ENCODE measurements at places on chromosomes 3 and 15.

DNA sequence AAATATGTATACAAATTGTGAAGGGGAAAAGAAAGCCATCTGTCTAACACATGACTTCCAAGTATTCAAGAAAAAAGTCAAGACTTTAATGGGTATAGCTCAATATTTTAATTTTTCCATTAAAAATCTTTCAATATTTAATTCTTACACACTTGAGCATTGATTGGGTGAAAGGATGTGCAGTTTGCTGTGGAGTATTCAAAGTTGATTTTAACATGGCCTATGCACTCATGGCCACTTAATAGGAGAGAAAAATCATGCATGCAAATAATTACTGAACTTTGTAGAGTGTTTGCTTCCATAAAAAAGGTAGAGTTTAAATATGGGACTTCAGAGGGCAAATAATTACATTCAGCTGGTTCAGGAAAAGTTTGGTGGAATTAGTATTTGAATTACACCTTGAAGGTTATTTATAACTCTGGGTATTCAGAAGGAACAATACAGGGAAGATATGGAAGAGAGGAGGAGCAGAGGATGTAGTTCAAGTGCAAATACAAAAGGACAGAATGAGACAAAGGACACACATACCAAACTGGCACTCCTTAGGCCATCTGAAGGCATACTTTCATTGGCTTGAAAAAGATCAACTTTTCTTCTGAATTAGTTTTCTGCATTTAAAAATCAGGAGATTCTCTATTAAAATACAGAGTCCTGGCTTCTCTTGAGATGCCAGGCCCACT lies 90.1 kb downstream of the OTOL1 start:
- DNase-seq: no peak

DNA sequence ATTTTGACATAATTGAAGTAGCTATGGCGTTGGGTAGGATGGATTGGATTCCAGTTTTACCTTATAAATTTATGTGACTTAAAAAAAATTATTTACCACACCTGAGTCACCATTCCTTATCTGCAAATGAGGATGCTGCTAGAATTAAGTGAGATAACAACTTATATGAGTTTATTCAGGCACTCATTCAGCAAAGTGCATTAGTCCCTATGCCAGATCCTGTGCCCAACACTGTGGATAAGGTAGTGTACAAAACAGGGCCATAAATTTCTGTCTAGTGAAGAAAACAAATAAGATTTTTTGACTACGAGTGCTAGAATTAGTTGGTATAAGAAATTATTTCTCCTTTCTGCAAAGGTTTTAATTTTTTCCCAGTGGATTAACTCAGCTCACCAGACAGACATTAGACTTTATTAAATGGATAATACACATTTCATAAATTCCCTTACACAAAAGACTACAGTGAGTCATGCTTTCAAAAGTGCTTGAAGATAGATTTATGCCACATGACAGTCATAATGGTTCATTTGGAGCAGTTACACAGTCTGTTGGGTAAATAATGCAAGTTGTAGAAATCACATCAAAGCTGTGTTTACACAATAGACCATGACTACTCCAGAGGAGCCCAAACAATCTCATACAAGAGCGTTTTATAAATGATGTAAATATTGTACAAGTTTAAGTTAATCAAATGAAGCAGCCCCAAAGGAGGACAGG lies 129.9 kb upstream of the TGFBR2 start:
- DNase-seq: no peak

GRCh38 chr3:43872901-43873300 lies 182.2 kb downstream of the ABHD5 start:
- DNase-seq: no peak

- no peak for DNase-seq
Measured at GRCh38 chr3:140529558-140529957, 148.3 kb upstream of the TRIM42 start.

GRCh38 chr3:139552632-139553365 lies 13.3 kb upstream of the RBP1 start:
- DNase-seq: peak; percentile 43

DNA sequence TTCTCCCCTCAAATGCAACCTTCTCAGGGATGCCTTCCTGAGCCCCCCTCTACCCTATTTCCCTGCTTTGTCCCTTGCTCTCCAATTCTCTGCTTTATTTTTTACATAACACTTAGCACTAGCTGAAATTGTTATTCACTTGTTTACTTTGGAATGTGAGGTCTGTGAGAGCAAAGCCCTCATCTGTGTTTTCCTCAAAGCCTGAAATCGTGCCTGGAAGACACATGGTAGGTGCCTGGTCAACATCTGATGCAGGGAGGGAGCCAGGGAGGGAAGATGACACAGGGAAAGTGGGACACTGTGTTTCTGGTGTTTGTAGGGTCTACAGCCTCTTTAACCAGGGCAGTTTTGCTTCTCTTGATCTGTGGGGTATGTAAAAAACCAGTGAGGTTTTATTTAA lies 23.6 kb downstream of the EIF2AK4 start:
- DNase-seq: no peak

GRCh38 chr3:20323307-20323927 lies 137.4 kb upstream of the SGO1 start:
- no peak for DNase-seq

DNA sequence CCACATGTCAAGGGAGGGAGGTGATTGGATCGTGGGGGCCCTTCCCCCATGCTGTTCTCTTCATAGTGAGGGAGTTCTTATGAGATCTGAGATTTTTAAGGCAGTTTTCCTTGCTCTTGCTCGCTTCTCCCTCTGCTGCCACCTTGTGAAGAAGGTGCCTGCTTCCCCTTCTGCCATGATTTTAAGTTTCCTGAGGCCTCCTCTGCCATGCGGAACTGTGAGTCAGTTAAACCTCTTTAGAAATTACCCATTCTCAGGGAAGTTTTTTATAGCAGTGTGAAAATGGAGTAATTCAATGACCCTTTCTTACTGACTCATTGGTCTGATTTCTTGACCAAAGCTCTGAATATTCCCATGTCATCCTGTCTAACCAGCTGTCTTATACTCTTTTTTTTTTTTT lies 484.4 kb upstream of the TPRG1 start:
- DNase-seq: no peak

DNA sequence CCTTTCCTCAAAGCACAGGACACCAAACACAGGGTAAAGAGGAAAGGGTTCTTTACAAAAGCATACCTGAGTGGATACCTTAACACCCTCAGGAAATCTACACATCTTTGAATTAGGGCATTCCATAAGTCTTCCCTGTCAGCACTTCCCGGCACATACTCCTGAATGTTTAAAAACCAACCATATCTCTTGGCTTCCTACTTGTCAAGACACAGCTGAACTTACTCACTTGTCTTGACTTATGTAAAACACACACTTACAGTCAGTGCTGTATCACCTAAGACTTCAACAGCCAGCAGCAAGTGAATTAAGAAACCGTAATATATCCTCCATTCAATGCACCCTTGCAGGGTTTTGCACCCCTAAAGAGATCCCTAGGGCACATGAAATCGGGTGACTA lies 17.5 kb downstream of the IL1RAP start:
- no peak for DNase-seq

DNA sequence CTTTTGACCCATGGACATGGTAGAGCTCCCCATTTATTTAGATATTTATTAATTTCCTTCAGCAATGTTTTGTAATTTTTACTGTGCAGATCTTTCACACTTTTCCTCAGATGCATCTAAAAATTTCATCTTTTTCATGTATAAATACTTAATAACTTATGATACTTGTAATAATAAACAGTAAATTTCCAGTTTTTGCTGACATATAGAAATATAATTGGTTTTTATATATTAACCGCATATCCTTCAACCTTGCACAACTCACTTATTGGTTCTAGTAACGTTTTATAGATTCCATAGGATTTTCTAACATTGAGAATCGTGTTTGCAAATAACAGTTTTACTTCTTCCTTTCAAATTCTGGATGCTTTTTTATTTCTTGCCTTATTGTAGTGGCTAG lies 3.5 kb upstream of the ZNF621 start:
- DNase-seq: no peak

- no peak for DNase-seq
Measured at GRCh38 chr3:114058646-114059045, 2.1 kb downstream of the QTRT2 start.

GRCh38 chr3:151009981-151010380 lies 37.5 kb upstream of the CLRN1 start:
- DNase-seq: no peak

- peak; percentile 0 for DNase-seq
Measured at GRCh38 chr3:13891492-13892073, 11.7 kb upstream of the WNT7A start.

- DNase-seq: no peak
Measured at GRCh38 chr3:134911586-134912548, 116.8 kb downstream of the EPHB1 start.

DNA sequence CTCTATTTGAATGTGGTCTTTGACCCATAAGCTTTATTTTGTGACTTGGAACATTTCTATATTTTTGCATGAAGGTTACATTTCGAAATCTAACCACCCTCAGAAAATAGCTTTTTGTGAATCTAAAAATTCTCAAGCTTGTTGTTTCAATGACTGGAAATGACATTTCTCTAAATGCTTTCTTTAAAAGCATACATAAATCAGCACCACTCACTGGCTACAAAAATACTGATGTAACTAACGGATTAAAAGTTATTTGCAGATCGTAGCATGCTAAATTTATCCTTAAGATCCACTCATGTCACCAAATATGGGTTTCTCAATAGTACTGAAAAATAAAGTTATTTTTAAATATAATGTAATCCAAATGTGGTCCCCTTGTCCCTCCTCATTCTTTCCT lies 55.2 kb upstream of the ACAN start:
- no peak for DNase-seq

- DNase-seq: no peak
Measured at GRCh38 chr3:46065294-46065705, 38.0 kb upstream of the XCR1 start.

DNA sequence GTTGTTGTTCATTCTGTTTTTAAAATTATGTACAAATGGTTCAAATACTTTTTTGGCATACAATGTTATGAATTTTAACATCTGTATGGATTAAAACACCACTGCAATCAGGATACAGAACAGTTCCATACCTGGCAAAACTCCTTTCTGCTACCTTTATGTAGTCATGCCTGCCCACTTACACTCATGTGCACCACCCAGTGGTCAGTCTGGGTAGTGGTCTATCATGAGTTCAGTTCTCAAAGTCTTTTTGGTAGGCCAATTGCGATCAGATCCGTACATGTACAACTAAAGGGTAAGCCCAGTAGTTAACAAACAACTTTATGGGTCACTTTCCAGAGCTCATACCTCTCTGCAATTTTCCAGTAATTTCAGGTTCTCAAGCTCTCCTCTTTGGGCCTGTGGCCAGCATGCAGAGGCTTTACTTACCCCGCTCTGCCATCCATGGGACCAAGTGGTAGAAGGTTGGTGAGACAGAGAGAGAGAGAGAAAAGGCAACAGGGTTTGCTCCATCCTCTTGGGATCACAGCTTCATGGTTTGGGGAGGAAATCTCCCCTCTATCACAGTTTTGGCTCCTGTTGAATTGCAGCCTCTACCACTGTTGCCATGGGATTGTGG lies 63.9 kb upstream of the FAM98B start:
- peak; percentile 3 for DNase-seq

- DNase-seq: no peak
Measured at GRCh38 chr3:15010664-15011063, 54.5 kb downstream of the MRPS25 start.

- no peak for DNase-seq
Measured at GRCh38 chr3:72699631-72700030, 148.6 kb downstream of the SHQ1 start.

DNA sequence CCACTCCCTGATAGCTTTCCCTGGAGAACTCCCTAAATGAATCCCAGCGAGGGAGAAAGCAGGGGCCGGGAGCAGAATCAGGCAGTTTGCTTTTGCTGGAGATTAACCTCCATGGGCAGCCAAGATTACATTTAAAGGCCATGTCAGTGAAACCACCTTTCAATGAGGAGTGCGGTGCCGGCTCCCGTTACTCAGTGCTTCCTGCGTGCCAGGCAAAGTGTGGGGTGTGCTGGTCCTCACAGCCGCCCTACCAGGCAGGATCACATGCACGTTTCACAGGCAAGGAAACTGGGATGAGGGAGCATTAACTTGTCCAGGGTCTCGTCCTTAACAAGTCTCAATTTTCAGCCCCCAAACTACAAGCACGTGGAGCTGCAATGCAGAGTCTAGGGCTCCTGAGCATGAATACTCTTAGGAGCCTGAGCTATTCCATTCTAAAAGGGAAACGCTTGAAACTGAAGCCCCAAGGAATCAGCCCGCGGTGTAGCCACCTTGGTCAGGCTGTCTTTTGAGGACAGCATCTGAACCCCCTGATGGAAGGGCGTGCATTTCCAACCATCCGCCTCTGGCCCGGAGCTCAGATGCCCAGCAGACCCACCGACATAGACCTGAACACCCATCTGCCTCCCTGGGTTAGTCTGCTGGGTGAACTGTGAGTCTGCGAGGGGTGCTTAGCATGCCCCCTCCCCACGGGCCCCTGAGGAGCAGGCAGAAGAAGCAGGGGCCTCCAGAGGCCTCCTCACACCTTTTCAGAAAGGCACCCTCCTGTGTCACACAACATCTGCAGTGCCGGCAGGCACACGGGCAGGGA lies 5.6 kb downstream of the IGDCC3 start:
- no peak for DNase-seq

DNA sequence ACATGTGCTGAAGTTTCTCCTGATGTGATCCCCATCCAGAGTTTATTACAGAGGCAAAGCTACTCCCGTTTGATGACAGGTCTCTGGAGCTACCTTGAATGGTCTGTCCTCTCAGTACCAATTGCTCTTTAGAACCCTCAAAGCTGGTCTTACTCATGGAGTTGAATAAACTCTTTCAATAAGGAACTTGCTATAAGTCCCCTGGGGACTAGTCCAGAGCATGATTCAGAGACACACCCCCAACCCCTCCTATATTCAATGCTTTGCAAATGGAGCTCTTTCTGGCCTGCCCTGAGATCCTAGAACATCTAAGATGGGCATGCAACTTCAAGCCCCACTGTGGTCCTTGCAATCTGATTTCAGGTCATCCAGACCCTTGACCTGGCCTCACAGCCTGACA lies 23.9 kb upstream of the TPM1 start:
- no peak for DNase-seq

DNA sequence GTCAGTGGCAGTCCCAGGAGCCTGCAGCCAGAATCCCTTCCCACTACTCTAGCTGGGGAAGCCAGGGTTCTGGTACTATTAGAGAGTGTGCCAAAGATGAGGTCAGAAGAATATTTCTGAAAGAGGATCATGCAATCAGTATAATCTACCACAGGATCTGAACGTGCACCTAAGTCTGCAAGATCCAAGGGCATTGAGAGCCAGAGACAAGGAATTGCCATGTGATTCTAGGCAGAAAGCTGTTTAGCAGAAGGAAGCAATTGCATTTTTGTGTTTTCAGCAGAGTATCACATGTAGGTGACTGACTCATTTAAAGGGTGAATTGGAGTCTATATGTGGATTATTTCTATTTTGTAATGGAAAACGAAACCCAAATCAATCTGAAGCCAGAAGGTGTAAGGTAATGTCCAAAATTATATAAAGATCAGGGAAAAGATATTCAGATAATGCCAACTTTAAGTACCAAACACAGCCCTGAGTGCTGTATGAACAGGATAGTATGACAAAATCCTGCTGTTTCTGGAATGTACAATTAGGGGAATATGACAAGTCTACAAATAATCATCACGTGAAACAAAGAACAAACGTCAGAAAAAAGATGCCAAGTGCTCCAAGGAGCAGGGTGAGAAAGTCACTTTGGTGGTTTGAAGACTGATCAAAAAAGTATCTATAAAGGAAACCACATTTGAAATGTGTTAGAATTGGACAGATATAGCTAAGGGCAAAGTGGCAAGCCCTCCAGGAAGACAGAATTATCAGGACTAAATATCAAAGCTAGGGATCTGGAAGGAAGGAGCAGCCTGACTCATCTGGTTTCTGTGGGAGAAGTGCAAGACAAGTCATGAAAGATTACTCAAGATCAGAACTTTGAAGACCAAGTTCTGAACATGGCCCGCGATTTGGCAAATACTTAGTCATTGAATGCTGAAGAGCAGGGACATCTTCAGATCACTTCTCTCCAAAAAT lies 1036.6 kb downstream of the NTRK3 start:
- DNase-seq: no peak

Data from NCI-H2227 treated with DMSO at 0.1 percent for 48 hours (cell line).